ENCODE measurements at places on chromosomes 1 and 21. TPM values are rescaled to one million over a fixed set of nuclear protein-coding genes. Genes with fewer than 3 reads are reported as not detected.

The KCNK2 gene
- 78.7 TPM for total RNA-seq

The CDC42BPA gene
- 154 TPM for total RNA-seq

The CD52 gene
- total RNA-seq = not detected

The CSMD2 gene
- 23.6 TPM for total RNA-seq

The HIVEP3 gene
- 12.6 TPM for total RNA-seq

The HEYL gene
- total RNA-seq = 0.41 TPM

- DNase-seq = no peak
Observed at GRCh38 chr1:227889863-227890405, 57.8 kb downstream of the WNT9A start.

GRCh38 chr1:67124455-67124854 lies 10.3 kb downstream of the C1orf141 start:
- DNase-seq = no peak

DNA sequence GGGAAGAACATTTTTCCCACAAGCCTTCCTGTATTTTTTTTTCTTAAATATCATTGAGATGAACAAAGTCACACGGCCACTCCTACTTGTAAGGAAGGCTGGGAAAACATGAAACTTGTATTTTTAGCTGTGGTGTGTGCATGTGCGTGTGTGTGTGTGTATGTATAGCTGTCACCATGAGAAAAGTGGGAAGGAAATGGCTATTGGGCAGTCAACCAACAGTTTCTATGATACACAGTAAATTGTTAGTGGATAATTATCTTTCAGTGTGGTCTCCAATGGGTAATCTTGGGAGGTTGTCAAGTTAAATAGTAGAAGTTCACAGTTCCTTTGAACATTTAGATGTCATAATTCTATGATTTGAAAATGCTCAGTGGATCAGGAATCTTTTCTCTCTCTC lies 132.7 kb upstream of the USP24 start:
- DNase-seq = no peak

DNA sequence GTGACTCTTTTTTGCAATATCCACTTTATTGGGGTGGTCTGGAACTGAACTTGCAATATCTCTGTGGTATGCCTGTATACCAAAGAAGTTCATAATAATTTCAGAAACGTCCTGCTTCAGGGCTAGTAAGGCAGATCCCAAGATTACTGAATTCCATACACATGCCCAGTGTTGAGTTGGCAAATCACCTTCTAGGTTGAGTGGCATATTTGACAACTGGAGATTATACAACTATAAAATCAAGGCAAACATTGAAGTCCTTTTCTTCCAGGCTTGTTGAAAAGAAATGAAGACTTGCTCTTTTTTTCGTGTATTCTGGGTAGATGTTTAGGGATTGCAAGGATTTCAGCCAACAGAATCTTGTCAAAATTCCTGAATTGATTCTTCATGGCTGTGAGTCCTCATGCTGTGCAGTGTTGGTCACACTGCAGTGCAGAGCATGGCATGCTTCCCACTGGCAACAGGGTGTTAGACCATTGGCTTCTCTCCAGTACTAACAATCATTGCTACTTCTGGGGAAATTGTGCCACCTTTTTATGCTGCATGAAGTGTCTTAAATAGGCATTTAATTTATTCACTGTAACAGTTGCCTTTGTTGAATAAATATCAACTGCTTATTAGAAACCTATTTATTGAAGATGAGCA lies 367.1 kb upstream of the ADGRL4 start:
- DNase-seq = no peak

GRCh38 chr1:97920276-97920831 lies 480 bp downstream of the DPYD start:
- DNase-seq = peak; percentile 6

GRCh38 chr21:42081138-42081537 lies 10.0 kb downstream of the UMODL1 start:
- no peak for DNase-seq

GRCh38 chr21:17572431-17572830 lies 40.3 kb downstream of the BTG3 start:
- no peak for DNase-seq

DNA sequence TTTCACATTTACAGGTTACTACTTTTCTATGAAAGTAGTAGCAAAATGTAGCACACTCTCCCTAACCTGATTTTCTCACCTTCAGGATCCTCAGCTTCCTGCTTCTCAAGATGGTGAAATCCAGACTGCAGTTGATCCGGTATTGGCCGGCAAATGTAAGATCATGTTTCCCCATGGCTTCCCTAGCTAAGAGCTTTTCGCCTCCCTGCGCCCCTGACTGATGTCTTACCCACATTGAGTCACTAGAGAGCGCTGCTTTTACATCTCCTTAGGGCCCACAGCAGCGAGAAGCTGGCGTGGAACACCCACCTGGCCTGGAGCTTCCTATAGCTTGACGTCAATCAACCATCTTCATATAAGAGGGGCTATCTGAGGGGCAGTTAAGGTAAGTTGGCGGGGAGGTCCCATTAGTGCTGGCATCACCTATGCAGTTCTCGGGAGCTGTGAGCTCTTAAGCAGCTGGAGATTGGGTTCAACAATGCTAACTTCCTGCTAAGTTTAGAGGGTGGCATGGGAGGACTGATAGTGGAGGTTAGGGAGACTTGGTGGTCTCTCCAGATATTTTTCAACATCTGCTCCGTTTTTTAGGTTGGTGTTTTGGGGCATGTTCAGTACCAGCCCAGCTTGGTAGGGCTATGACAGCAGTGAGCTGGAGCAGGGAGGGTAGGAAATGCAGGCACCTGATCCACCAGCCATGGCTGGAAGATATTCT lies 5.5 kb downstream of the PTPN7 start:
- DNase-seq = no peak

- DNase-seq = no peak
Observed at GRCh38 chr1:237556911-237557310, 333.8 kb downstream of the ZP4 start.

DNA sequence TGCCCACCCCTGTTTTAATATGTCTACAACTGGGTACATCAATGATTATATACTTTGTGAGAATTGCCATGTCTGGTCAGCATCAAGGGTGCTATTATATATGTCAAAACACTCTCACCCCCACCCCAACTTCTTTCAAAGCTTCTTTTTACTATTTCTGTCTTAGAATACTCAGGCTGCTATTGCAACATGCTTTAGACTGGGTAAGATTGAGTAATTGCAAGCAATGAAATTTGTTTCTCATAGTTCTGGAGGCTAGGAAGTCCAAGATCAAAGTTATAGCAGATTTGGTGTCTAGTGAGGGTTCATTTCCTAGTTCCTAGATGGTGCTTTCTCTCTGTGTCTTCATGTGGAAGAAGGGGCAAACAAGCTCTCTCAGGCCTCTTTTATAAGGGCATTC lies 100.5 kb upstream of the KCNK1 start:
- DNase-seq = no peak

GRCh38 chr1:225811622-225812487 lies 1.9 kb downstream of the EPHX1 start:
- no peak for DNase-seq

- no peak for DNase-seq
Observed at GRCh38 chr21:19440792-19441655, 1037.4 kb upstream of the TMPRSS15 start.

GRCh38 chr1:215497528-215497927 lies 69.6 kb upstream of the KCTD3 start:
- no peak for DNase-seq

Measured in frontal cortex (tissue), 4 donors.